ENCODE measurements at places on chromosomes 6 and 20.

- no peak for DNase-seq
Observed at GRCh38 chr20:13717631-13718044, 67.1 kb downstream of the ESF1 start.

DNA sequence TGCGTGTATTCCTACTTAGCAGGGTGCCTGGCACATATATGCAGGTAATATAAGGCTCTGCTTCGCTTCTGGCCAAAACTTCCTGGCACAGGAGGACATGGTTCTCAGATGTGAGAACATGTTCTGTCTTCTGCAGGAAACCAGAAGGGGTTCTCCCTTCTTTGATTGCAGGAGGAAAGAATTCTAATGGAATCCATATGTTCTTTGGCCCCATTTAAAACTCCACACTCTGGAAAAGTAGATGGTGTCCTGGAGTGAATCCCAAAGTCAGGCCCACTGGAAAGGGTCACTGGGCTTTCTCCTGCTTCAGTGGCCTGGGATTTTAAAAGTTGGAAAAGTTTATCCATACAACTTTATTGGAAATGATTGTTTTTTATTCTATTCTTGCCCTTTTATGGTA lies 16.4 kb upstream of the CYP24A1 start:
- DNase-seq: no peak

- DNase-seq: no peak
Observed at GRCh38 chr6:52598123-52598823, 21.4 kb upstream of the TRAM2 start.

GRCh38 chr6:116847227-116847626 lies 18.3 kb upstream of the GPRC6A start:
- peak; percentile 3 for DNase-seq

GRCh38 chr6:100980949-100981348 lies 99.8 kb upstream of the ASCC3 start:
- no peak for DNase-seq

- no peak for DNase-seq
Observed at GRCh38 chr6:90497411-90497810, 89.5 kb downstream of the MAP3K7 start.

DNA sequence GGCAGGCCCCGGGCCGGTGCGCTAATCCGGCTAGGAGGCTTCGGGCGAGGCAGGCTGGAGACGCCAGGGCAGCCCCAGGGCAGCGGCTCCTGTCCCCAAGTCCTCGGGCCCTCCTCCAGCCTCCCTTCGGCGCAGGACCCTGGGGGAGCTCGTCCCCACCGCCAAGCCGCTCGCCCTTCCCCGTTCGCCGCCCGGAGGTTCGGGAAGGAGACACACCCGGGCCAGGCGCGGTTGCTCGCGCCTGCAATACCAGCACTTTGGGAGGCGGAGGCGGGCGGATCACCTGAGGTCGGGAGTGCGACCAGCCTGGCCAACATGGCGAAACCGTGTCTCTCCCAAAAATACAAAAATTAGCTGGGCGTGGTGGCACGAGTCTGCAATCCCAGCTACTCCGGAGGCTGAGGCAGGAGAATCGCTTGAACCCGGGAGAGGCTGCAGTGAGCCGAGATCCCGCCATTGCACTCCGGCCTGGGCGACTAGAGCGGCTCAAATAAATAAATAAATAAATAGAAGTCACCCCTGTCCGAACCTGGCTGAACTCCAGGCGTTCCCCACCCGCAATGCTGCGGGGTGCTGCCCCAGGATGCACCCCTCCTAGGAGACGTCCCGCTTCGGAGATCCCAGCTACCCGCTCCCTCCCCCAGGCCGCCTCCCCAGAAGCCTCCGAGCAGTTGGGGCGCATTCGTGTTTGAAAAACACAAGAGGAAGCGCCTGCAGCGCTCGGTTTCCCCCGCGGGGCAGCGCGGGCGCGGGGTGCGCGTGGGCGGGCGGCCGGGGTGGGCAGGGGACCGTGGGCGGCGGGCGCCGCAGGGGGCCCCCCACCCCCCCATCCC lies 27.5 kb downstream of the SERPINB9 start:
- no peak for DNase-seq

DNA sequence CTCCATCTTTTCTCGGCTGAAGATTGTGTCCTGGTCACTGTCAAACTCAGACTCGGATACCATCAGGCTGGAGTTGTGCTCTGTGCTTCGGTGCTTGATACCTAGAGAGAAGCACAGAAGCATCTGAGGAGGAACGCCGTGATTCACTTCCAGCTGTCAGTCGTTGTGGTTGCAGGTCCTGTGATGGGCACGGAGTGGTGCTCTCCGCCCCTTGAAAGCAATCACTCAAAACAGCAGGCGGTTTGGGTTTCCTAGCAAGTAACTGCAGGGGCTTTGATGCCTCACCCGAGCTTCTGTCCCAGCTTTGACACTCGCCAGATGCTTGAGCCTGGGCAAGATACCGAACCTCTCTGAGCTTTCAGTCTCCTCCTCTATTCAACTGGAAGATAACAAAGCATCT lies 52.5 kb downstream of the ALDH5A1 start:
- no peak for DNase-seq

- DNase-seq: no peak
Observed at GRCh38 chr6:80331522-80331921, 225.1 kb downstream of the BCKDHB start.

DNA sequence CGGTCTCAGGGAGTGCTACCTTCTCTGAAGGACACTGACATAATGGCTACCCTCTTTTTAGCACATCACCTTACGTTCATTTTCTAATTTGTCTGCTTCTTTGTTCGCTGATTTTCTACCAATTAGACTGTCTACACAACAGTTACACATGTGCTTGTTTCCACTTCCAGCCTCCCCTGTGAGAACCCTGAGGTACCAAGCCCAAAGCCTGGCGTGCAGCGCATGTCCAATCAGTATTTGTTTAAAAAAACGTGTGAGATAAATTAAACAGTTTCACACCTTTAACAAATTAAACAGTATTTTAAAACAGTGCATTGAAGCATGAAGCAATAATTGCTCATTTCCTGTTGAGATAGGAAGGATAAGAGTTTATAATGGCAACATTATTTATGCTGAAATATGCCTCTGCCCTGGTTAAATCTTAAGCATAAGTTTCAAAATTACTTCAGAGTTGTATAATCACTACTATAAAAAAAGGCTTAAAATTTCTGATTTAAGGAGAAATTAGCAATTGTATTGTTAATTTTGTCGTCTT lies 88.9 kb downstream of the MAP3K5 start:
- no peak for DNase-seq

DNA sequence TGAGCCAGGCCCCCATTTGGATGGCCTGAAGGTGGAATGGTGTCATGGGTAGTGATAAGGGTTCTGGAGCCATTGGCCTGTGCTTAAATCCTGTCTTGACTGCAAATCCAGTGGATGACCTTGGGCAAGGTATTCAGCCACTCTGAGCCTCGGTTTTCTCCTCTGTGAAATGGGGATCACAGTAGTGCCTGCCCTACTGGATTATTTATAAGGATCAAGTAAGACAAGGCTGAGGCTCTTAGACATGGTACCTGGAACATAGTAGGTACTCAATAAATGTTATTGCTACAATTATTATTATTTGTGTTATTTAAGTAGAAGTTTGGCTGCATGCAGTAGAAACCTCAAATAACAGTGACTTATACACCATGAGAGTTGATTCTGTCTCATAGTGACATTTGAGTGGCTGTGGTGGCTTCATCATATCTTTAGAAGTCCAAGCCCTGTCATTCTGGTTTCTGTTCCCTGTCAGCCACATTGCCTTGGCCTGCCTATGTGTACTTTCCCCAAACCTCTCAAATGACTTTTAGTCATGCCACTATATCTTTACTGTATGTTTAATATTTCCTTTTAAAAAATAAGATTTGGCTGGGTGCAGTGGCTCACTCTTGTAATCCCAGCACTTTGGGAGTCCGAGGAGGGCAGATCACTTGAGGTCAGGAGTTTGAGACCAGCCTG lies 37.6 kb upstream of the CHMP4B start:
- no peak for DNase-seq

GRCh38 chr6:111551521-111552231 lies 54.0 kb downstream of the TRAF3IP2 start:
- DNase-seq: no peak

DNA sequence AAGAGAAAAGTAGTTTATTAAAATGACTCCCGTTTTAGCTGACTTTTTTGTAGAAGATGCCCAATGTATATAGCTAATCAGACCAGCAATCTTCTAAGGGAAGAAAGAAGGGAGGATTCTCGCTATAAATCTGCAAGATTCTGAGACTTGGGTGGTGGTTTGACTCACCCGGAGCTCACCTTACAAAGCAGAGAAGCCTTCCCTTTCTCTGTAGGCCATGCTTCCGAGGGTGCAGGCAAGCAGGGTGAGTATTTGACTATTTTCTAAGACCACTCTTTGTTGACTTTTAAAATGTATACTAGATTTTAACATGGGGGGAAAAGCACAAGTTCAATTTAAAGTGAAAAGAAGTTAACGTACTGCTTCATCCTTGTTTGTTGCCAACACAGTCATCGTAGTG lies 2.7 kb downstream of the OLIG3 start:
- no peak for DNase-seq

Measured in GM04503 (cell line).